GM19239 (cell line): ENCODE measurements at places on chromosomes 16 and 17.

GRCh38 chr16:86044241-86044671, 145.3 kb downstream of the IRF8 start:
- DNase-seq, result peak; percentile 64

- no peak for DNase-seq
Observed at GRCh38 chr16:68640972-68641371, 4.1 kb upstream of the CDH3 start.

GRCh38 chr17:78040440-78041385, 82.2 kb downstream of the TNRC6C start:
- DNase-seq, result no peak

- DNase-seq, result peak; percentile 65
Observed at GRCh38 chr16:49350265-49351095, 23.1 kb upstream of the C16orf78 start.

DNA sequence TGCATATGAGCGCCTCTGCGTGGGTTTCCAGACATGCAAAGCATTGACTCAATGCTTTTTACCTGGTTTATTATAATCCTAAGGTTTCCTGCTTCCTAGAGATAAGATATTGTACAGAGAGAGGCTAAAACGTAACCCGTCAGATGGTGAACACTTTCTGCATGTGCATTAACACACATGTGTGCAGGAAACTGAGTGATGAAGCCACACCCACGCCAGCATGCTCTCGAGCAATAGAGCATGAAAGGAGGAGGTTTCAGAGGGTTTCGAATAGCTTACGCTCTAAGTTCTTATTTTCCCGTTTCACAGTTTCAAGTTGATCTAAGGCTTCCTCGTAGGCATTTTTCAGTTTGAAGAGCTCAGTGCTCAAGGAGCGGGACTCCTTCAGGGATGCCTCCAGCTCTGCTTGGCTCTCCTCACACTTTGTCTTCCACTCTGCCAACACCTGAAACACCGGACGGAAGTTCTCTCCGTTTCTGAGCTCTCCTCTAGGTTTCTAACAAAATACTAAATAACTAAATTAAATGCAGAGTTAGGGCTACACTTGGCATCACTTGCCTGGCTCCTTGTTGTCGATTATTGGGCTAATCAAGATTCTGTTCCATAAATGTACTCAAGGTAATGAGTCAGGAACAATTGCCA, 23.2 kb downstream of the MYH3 start:
- DNase-seq, result peak; percentile 48

DNA sequence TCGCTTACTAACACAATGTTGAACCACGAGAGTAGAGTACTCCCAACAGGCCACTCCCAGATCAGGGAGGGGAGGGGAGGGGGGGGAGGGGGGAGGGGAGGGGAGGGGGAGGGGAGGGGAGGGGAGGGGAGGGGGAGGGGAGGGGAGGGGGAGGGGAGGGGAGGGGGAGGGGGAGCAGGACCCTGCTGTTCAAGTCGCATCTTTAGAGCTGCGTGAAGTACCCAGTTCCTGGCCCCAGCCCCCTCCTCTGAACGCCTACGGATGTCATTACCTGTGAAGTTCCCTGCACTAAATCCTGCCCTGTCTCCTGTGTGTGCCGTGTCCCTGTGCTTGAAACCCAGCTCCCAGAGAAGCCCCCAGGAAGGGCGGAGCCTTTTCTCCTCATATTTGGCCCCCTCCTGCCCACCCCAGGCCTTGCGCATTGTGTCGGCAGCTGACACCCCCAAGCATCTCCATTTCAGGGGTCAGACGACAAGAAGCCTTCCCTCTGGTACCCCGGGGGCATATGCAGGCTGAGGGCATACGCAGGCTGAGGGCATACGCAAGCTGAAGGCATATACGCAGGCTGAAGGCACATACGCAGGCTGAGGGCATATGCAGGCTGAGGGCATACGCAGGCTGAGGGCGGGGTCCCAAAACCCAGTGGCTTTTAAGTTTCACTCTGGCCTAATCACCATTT, 330.2 kb downstream of the C16orf95 start:
- no peak for DNase-seq

DNA sequence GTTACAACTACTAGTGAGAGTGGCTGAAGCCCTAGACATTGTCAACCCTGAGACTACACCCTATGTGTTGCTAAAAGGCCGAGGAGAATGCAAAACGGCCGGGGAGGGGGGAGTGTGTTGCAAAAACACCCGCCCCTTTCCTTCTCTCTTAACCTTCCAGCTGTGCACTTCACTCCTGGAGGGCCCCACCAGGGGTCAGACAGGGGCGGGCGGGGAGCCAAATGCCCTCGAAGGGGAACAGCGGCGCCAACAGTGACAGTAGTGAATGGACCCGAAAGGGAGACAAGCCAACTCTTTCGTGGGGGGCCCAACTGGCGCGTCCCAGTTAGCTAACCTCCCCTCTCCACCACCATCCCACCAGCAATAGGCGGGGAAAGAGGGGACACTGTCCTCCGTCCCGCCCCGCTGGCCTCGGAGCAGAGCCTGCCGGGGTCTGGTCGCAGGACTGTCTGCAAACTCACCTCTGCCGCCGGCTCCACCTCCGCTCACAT, 352 bp downstream of the MARF1 start:
- DNase-seq, result no peak

DNA sequence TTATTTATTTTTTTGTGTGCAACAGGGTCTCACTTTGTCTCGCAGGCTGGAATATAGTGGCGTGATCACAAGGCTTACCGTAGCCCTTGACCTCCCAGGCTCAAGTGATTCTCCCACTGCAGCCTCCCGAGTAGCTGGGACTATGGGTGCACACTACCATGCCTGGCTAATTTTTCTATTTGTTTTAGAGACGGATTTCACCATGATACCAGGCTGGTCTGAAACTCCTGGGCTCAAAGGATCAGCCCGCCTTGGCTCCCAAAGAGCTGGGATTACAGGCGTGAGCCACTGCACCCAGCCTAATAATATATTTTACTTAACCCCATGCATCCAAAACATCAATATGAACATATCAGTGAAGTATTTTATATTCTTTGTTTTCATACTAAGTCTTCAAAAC, 2.0 kb downstream of the CCDC200 start:
- DNase-seq, result no peak

- peak; percentile 44 for DNase-seq
Observed at GRCh38 chr16:1876468-1876867, 4.5 kb upstream of the MEIOB start.

DNA sequence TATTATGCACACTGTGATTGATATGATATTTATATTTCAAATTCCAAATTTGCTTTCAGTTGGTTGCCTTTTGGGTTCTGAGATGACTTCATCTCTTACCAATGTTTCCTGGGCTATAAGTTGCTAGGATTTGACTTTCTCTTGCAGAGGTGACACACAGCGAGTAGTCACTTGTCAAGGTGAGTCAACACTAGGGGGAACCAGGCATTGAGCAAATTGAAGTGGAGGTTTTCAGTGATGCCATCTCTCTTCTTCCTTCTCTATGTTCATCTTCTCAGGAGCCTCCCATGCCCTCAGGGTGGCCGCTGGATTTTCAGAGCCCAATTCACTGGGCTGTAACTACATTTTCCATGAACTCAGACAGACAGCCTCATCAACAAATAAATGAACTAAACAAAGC, 6.0 kb upstream of the CPD start:
- DNase-seq, result no peak

GRCh38 chr16:46954562-46954961, 18.9 kb downstream of the DNAJA2 start:
- DNase-seq, result no peak

GRCh38 chr17:50176559-50177357, 11.0 kb downstream of the SGCA start:
- DNase-seq, result no peak
